ENCODE measurements at places on chromosomes 16 and 17.

GRCh38 chr17:49255125-49255524 lies 24.5 kb upstream of the PHOSPHO1 start:
- no peak for DNase-seq

GRCh38 chr16:77896415-77897128 lies 108.2 kb downstream of the VAT1L start:
- no peak for DNase-seq

GRCh38 chr17:13600475-13601321 lies 1.0 kb downstream of the HS3ST3A1 start:
- DNase-seq: no peak

GRCh38 chr16:55568207-55568606 lies 1.7 kb downstream of the CAPNS2 start:
- DNase-seq: no peak

GRCh38 chr16:53156516-53156915 lies 101.7 kb downstream of the CHD9 start:
- DNase-seq: no peak

DNA sequence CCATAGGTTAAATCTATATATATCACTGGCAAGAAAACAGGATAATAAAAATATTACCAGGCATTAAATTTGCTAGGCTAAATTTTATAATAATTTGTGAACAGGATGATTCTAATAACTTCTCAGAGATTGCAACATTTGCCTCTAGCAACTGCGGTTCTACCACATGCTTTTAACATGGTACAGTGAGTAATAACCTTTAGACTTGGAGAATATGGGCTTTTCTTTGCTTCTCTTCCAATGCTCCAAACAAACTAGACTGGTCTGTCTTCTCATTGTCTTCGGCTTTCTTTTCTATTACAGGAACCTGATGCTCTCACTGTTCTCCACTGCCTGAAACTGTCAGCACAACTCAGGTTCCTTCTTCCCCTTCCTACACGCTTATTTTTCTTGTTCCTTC lies 80.6 kb downstream of the CA4 start:
- no peak for DNase-seq

DNA sequence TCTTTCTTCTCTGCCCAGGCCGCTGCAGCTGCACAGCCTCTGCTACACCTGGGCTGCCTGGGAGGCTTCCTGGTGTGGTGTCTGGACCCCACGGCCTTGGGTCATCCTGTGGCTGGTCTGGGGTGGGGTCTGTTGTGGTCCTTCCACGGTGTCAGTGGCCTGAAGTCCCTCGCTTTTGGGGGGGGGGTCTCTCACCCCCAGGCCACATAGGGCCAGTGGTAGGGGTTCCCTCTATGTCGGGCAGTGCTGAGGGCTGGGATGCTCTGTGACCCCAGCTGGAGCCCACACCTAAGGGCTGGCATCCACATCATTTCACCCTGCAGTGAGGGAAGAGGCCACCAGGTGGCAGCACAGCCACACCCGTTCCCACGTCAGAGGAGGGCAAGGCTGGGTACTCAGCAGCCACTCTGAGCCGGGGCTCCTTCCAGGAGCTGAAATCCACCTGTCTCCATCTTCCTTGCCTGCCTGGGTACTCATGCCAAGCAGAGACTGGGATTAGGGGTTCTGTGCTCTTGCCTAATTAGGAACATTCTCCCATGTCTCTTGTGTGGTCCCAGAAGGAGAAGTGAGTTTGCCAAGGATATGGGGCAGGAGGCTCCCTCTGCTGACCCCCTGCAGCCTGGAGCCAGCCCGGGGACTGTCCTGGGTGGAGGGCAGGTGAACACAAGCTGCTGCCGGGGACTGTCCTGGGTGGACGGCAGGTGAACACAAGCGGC lies 13.0 kb downstream of the ENGASE start:
- peak; percentile 43 for DNase-seq

GRCh38 chr16:30924913-30925631 lies 1.7 kb downstream of the FBXL19 start:
- no peak for DNase-seq

DNA sequence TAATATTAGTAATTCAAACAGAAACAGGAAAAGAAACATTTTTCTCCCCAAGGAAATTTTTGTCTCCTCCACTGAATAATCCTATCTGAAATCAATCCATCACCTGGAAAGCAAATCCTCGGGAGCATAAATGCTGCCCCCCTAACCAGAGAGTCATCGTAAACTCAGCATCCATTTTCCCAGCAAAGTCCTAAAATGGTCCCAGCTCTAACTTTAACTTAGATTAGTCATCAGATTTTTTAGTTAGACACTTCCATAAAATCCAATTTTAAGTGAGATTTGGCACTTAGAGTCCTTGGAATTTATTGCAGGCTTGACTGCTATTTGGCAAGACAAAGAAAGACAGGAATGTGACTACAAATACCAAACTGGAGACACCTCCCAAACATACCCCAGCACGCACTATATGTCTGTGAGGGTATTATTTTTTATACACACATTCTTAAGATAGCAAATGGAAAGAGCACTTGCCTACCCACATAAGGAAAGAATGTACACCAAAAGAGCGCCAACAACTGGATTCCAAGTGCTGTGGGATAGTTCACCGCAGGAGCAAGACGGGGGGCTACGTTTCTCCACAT lies 15.4 kb downstream of the SCO1 start:
- DNase-seq: no peak

GRCh38 chr16:67404740-67405226 lies 11.5 kb upstream of the TPPP3 start:
- no peak for DNase-seq

GRCh38 chr17:50259477-50260324 lies 14.6 kb upstream of the TMEM92 start:
- no peak for DNase-seq

DNA sequence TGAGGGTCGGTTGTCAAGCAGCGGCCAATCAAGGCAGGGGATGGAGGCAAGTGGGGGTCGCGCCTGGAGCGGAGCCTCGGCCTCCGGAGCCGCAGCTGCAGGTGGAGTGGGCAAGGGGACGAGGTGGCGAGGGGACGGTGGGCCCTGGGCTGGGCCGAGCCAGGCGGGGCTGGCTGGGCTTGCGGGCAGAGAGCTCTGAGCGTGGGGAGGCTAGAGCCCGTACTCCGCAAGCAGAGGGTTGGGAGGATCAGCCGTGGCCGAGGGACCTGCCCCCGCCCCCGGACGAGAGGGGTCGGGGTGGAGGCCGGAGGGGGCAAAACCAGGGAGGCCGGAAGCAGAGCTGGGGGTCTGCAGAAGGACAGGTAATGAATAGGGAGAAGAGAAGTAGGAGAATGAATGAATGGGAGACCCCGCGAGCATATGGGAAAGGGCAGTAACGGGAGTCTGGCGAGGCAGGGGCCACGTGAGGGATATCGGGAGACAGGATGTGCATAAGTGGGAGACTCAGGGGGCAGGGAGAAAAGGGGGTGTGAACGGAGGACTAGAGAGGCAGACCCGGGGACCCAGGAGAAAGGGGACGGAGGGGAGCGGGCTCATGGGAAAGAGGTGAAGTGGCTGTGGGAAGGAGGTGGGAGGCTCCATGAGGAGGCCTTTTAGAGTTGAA lies at the start of gene KATNB1:
Gene KATNB1, plus strand, starts transcription at position 16 of the 664 bp plus-strand sequence. CDS start 1,474 bp downstream, outside the sequence.
- DNase-seq: no peak

- DNase-seq: no peak
Observed at GRCh38 chr17:28426081-28426519, 20.1 kb upstream of the SLC46A1 start.

DNA sequence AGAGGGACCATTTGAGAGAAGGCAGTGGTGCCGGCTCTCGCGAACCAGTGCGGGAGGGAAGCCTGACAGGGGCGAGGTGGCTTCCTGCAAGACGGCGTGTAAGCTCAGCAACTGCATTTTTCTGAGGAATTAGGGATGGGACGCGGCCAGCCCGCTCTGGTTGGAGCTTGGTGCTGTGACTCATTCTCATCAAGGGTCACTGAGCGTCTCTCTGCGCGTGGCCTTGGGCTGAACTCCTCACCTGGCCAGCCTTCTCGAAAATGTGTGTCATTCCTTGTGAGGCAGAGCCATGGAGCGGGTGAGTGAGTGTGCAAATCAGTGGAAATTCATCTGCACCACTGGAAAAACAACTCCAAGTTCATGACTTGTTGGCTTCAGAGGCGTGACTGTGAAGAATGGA lies 52.8 kb downstream of the NTN1 start:
- DNase-seq: no peak

- DNase-seq: no peak
Observed at GRCh38 chr16:64864232-64864809, 257.5 kb downstream of the CDH11 start.

DNA sequence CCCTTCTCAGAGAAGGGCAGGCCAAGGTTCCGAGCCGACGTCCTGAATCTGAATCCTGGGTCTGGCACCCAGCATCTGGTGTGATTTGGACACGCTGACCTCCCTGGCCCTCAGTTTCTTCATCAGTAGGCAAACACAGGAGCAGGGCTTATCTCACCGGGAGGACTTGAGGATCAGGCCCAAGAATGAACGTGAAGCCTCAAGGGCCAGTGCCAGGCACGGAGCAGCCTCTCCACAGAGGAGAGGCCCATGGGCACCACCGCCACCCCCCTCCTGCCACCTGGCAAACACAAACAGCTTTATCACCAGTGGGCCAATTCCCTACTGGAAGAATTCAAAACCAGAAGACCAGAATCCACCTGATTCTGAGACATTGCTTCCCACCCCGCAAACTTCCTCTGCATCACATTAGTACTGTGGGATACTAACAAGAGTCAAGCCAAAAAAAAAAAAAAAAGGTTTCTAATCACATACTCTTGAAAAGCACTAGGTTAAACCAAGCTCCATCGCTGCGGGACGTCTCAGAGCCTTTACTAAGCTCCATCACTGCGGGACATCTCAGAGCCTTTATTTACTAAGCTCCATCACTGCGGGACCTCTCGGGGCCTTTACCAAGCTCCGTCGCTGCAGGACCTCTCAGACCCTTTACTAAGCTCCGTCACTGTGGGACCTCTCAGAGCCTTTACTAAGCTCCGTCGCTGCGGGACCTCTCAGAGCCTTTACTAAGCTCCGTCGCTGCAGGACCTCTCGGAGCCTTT lies 68.0 kb upstream of the DOC2B start:
- no peak for DNase-seq

- no peak for DNase-seq
Observed at GRCh38 chr16:70257391-70257790, 5.7 kb upstream of the EXOSC6 start.

DNA sequence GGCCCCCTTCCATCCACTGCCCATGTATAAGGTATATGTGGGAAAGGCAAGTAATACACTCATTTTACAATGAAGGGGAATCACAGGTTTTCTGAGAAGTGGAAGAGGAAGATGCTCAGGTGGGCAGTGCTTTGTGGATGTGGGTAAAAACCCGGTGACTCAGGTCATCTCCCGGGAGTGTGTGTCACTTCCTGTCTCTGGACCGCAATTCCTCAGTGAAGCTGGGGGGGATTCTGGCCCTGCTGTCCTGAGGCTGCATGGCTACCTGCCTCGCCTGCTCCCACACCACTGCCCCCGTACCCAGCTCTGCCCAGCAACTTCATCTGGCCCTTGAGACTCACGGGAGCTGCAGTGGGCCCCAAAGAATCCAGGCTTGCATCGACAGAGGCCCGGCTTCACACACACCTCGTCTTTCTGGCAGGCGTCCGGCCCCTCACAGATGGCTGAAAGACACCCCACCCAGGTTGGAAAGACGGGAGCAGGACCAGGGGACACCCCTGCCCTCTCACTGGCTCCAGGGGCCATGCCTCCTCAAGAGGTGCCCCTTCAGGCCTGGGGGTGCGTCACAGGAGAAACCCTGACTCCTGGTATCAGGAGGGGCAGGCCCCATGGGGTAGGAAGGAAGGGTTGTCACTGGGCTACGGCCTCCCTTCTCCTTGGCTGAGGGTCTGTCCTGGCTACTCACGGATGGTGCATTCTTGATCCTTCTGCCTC lies 882 bp downstream of the SCARF1 start:
- peak; percentile 57 for DNase-seq

GRCh38 chr16:57763285-57764005 lies 27.9 kb downstream of the KATNB1 start:
- no peak for DNase-seq

- no peak for DNase-seq
Observed at GRCh38 chr16:55640701-55641327, 15.0 kb upstream of the SLC6A2 start.

GRCh38 chr17:76930107-76930506 lies 61.9 kb downstream of the MGAT5B start:
- DNase-seq: no peak

- no peak for DNase-seq
Observed at GRCh38 chr16:56607109-56607618, 1.2 kb upstream of the MT2A start.

GRCh38 chr16:86680162-86680561 lies 101.8 kb downstream of the FOXL1 start:
- no peak for DNase-seq

GRCh38 chr17:71959154-71959553 lies 161.7 kb upstream of the SOX9 start:
- no peak for DNase-seq

DNA sequence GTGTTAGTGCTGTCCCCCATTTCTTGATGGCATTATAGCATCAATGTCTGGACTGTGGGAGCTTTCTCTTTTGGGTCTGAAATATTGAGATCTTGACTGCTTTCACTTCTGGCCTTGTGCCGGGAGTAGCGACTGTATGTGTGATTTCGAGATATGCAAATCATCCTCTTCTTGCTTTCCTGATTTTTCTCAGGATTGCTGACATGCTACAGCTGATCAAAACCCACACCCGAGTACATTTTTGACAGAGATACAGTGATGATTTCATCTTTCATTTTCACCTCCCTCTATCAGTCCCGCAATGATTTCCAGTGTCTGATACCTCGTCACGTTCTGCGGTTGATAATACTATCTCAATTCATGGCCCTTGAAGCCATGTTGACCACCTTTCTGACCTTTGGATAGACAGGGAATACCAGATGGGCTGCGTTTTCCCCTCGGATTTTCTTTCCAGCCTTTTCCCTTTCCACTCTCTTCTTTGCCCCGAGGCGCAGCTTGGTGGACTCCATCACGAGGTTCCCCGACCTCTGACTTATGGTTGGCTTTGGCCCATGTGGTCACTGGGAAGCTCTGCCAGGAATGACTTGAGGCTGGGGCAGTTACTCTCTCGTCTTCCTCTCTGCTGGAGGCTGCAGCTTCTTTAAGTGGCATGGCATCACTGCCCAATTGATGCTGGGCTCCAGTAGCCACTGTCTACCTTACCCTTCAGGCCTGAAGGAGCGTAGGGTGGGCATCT lies 184.4 kb downstream of the SNX29 start:
- DNase-seq: peak; percentile 24

- no peak for DNase-seq
Observed at GRCh38 chr17:80492343-80493136, 16.1 kb upstream of the NPTX1 start.

All from GM06990 (cell line).